ENCODE measurements at places on chromosomes 7 and 10.

DNA sequence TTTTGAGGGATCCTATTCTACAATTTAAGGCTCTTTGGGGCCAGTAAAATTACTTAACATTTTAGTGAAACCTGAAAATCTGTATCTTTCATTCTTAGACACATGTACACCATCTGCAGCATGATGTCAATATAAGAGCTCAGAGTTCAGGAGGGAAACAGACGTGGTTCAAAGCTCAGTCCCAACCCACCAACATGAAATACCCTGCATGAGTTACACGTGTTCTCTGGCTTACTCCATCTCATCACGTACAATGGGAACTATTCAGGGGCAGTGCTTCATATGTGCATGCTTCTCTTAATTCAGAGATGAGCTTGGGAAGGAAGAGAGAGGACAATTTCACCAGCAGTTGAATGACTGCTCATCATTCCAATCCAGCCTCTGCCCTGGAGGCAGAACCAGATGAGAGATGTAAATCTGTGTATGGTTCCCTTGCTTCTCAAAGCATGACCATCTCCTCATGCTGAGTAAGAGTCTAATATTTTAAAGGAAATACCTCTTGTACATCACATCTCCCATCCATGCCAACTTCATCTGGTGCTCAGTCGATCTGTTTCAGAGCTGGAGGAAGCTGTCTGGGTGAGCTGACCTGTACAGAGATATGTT lies 29.0 kb upstream of the ADAM12 start:
- no peak for DNase-seq

- no peak for DNase-seq
These were observed 13.5 kb downstream of the AQP1 start for GRCh38 chr7:30925117-30925516.

GRCh38 chr7:18913106-18913505 lies 204.3 kb downstream of the TWIST1 start:
- no peak for DNase-seq

DNA sequence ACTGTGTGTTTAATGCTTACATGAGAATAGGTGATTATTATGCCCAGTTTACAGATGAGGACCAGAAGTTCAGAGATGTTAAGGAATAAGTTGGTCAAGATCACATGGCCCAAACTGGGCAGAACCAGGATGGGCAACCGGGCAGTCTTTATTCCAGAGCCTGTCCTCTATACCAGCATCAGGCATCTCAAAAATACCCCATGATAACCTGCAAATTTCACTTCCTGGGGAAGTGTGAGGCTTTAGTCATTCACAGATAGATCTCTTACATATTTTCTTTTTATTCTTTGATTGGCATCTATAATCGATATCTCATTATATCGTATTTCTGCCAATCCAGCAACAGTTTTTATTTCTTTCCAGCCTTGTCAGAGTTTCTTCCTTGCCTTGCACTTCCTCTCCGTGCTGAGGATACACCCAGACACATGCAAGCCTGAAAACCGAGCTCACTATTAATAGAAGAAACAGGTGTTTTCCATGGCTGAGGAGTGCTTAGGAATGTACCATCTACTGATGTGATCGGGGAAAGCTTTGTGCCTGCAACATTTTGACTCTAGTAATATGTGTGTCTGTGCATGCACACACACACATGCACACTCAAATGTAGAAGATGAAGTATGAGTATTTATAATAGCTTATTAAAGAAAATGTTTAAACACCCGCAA lies 82.4 kb downstream of the CREM start:
- DNase-seq, result no peak

- no peak for DNase-seq
These were observed 20.1 kb downstream of the ITGB1 start for GRCh38 chr10:32937911-32938424.

- no peak for DNase-seq
These were observed 1326.4 kb upstream of the SORCS1 start for GRCh38 chr10:108490944-108491343.

- DNase-seq, result no peak
These were observed 21.0 kb upstream of the RALA start for GRCh38 chr7:39602351-39602750.
